Activated T-helper 2 cell treated with anti-CD3 and anti-CD28 coated beads, Interferon-gamma antibody, Interleukin-2, Interleukin-4, amounts not matched to agents 10 μg/mL and 5 μg/mL and 100 μg/mL, durations not matched to agents 14 hours and 24 hours and 36 hours (primary cell): ENCODE measurements at places on chromosomes 13 and 19. TPM values are rescaled to one million over a fixed set of nuclear protein-coding genes. Genes with fewer than 3 reads are reported as not detected.

DNA sequence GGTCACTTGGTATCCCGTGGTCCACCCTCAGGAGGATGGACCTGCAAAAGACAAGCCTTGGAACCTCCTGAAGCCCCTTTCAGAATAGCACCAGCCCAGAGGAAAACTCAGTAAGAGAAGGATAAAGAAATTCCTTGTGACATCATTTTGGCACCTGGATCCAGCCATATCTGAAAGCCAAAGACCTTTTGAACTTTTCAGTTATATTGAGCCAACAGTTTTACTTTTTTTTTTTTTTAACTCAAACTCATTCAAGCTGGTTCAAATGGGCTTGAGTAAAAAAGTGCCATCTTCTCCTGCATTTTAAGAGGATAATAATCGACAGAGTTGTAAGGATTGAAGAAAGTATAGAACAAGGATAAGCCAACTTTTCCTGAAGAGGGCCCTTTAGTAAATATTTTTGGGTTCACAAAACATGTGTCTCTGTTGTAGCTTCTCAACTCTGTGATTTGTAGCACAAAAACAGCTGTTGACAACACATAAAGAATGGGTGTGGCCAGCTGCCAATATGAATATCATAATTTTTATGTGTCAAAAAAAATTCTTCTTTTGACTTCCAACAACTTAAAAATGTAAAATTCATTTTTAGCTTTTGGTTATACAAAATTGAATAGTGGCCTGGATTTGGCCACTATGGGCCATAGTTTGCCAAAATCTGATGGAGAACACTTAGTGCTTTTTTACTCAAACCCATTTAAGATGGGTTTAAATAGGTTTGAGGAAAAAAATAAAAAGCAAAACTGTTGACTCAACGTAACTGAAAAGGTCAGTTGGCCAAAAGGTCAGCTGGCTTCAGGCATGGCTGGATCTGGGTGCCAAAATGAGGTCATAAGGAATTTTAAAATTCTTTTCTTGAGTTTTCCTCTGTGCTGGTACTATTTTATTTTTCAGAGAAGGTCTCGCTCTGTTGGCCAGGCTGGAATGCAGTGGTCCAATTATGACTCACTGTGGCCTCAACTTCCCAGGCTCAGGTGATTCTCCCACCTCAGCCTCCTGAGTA lies 50.7 kb downstream of the ACSBG2 start:
- DNase-seq: no peak
- peaks cover 8% of the 10 kb centered on the region for H3K27me3 ChIP-seq
- H3K27ac ChIP-seq: no peak overlapping the region
- H3K4me1 ChIP-seq: peaks cover 6% of the 10 kb centered on the region
- peaks cover 2% of the 10 kb centered on the region for H3K36me3 ChIP-seq
- H3K4me3 ChIP-seq: no peak overlapping the region

GRCh38 chr13:113425941-113426590 lies 27.2 kb downstream of the ADPRHL1 start:
- DNase-seq: no peak
- no peaks in the 10 kb centered on the region for H3K27me3 ChIP-seq
- H3K27ac ChIP-seq: no peak overlapping the region

DNA sequence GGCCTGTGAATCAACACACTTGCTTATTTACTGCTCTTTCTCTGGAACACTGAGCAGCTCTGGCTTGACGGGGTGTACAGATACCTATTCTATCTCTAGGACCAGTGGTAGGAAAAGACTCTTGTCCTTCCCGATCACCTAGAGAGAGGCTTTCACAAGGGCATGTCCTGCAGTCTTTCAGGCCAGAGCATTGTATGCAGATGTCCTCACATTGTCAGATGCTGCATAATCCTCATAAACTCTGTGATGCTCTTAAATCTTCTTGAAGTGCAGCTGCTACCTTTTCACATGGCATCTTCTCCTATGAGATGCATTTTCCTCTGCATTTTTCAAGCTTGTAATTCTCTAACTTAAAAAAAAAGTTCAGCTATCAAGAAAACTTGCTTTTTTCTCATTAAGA lies 369.4 kb downstream of the OLFM4 start:
- no peaks in the 10 kb centered on the region for H3K27me3 ChIP-seq
- no peaks in the 10 kb centered on the region for H3K36me3 ChIP-seq
- no peak for DNase-seq
- no peak overlapping the region for H3K4me3 ChIP-seq
- no peaks in the 10 kb centered on the region for H3K4me1 ChIP-seq

Gene CDC34
- total RNA-seq: 53.7 and 55.7 TPM in 2 replicates
